Natural killer cell (primary cell): ENCODE measurements at places on chromosomes 16 and 17.

DNA sequence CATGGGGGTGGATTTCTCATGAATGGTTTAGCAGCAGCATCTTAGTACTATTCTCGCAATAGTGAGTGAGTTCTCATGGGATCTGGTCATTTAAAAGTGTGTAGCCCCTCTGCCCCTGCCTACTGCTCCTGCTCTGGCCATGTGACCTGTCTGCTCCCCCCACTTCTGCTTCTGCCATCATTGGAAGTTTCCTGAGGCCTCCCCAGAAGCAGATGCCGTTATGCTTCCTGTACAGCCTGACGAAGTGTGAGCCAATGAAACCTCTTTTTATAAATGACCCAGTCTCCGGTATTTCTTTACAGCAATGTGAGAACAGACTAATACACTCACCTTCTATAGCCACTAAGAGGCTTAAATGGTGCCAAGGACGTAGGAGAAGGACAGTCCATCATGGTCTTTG is 51.5 kb downstream of the NOL11 start:
- DNase-seq: no peak

GRCh38 chr16:48292452-48292851 is 45.1 kb upstream of the ABCC11 start:
- DNase-seq: no peak

- no peak for DNase-seq
These were observed 43.4 kb upstream of the IRX6 start for GRCh38 chr16:55280587-55280986.

DNA sequence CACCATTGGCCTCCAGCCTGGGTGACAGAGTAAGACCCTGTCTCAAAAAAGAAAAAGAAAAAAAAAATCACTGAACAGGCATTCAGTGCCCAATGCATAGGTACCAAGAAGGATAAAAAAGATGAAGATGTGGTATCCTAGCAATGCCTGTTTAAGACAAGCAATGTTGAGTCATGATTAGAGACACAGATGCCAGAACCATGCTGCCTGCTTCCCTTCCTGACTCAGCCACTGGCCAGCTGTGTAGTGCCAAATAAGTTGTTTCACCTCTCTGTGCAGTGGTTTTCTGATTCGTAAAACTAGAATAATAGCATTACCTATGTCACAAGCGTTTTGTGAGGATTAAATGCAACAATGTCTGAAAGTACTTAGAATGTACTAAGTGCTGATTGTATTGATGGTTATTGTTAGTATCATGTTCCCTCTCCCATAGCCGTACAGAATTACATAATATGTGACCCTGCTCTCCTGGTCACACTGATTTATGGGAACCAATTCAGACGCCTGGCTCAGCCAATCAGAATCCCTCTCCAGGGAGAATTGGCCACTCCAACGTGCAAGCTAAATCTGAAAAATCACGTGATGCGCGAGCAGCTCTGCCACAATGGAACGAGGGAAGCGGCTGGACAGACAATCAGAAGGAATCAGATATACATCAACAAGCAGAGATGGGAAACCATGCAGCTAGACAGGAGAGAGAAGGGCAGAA is 241.9 kb downstream of the SLC39A11 start:
- no peak for DNase-seq

DNA sequence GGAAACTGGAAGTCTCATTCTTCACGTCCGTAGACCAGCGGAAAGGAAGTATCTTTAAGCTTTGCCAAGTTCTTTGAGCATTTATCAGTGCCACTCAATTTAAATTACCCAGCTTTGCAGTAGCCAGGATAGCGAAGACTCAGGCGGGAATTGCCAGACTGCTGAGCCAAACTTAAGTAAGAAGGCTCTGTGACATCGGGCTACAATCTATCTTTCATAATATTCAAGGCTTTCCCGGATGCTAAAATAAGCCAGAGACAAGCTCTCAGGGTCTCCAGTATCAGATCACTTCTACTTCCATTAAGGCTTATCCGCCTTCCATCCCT is 436 bp upstream of the BRIP1 start:
- DNase-seq: no peak

GRCh38 chr16:78972006-78972405 is 628.5 kb downstream of the MAF start:
- DNase-seq: no peak
